Fibroblast of upper back skin (primary cell): ENCODE measurements at places on chromosomes 13 and 19.

DNA sequence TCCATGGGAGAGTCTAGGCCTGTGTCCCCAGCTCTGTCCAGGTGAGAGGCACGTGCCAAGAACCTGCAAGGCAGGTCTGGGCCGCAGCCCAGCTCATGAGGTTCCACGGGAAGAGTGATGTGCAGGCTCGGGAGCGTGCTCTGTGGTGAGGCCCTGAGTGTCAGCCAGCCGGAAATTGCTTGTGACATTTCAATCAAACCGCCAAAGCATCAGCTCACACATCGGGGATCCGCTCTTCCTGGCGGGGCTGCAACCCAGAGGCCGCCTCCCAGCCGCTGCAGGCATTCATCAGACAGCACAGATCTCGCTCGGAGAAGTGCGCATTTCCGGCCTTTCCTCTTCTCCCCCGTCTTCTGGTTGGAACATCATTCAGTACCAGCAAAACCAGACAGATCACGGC lies 109.3 kb downstream of the KDM4B start:
- no peak for DNase-seq

GRCh38 chr13:109788372-109789111 lies 2.2 kb upstream of the IRS2 start:
- no peak for DNase-seq

DNA sequence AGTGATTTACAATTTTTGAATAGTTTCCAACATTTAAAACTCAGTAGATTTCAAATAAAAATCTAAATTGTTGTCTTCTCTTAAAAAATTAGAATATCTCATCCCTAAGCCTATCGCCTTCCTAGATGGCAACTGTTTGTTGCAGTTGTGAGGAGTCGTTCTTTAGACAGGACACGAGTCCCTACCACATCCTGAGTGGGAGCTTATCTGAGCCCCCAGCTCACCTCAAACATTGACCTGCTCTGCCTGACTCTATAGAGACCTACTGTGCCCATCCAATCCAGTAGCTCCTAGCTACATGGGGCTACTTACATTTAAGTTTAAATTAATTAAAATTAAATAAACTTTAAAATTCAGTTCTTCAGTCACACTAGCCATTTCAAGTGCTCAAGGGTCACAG lies 434.7 kb downstream of the FOXO1 start:
- no peak for DNase-seq

- no peak for DNase-seq
These were observed 9.3 kb downstream of the C13orf42 start for GRCh38 chr13:51101636-51102235.

- DNase-seq, result no peak
These were observed 2.1 kb downstream of the ZIC5 start for GRCh38 chr13:99969453-99969918.
